ENCODE measurements at places on chromosomes 5 and 9.

DNA sequence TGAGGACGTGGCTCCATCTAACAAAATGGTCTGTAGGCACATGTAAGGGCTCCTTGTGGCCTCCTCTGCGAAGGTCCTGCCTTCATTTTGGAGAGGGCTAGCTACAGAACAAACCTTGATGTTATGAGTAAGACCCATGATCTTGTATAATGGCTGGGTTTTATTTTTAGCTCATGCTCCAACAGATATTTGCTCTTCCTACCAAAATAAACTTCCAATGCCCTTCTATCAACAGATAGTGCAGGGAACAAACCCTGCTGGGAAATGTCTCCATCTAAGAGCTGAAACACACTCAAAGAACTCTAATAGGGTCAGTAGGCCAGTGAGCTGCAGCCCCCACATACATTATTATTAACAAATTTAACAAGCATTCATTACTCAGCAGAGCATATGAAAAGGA is 189.5 kb downstream of the LURAP1L start:
- no peak for DNase-seq

DNA sequence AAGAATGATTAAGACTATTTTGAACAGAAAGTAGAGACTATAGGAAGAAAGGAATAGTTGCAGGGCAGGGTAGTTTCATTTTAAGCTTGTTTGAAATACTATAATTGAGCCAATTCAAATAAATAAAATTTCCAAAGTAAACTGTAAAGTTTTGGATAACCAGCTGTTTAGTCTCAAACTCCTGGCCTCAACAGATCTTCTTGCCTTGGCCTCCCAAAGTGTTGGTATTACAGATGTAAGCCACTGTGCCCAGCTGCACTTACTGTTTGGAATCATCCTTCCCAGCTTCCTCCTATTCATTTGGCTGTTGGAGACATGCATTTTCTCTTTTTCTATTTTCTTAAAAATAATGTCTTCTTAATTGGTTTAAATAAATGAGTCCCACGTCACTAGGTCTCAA is 231.0 kb downstream of the NNT start:
- no peak for DNase-seq

- no peak for DNase-seq
These were observed 598 bp upstream of the TMED7 start for GRCh38 chr5:115626445-115626823.

DNA sequence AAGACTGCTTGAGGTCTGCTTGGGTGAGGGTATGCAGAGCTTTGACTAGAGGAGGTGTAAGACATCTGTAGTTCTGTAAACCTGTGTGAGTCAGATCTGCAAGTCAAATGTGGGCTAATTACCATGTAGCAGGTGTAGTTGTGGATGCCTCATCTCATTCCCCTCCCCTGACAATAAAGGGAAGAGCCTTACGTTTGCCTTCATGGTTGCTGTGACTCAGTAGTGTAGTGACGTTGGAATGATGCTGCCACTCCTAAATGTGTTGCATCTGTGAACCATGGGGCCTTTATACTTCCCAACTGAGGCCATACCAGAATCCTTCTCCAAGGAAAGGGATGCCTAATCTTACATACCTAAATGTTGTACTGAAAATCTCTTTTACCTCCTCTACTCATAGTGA is 26.0 kb downstream of the PRDM6 start:
- no peak for DNase-seq

DNA sequence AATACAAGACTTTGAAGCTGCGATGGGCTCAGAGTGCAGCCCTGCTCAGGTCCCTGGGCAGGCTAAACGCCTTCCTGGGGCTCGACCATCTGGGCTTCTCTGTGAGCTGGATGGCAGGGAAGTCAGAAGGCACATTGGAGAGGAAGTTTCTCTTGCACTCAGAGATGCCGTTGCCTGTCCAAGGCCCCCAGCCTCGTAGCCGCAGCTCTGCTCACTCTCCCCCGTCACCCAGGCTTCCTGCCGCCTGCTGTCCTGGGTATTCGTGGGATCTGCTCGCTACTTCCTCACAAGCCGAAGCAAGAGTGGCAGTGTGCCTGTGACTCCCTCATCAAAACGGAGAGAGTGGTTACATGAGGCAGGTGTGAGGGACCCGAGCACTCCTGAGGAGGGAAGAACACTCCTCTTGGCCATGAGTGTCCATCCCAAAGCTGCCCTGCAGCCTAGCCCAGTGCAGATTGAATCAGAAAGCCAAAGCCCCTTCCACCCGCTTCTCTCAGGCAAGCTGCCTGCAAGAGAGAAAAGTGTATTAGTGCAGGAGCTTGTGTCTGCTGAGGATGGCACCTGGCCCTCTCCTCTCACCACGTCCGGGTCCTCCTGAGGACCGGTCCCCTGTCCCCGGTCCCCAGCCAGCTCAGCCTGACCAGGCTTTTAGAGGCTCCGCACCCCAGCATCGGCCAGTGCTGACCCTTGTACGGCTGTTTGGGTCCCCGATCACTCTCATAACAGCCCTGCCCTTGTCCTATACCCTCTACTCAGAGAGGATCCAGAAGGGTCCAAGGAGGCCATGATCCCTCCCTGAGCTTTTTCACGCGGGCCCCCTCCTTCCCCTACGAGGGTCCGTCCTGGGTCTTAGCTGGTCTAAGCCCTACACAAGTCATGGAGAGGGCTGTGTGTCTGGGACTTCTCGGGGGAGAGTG is 7.3 kb downstream of the FCN2 start:
- no peak for DNase-seq

Measured in retinal pigment epithelial cell (primary cell).